ENCODE measurements at places on chromosomes 3 and 15. TPM values are rescaled to one million over a fixed set of nuclear protein-coding genes. Genes with fewer than 3 reads are reported as not detected.

DNA sequence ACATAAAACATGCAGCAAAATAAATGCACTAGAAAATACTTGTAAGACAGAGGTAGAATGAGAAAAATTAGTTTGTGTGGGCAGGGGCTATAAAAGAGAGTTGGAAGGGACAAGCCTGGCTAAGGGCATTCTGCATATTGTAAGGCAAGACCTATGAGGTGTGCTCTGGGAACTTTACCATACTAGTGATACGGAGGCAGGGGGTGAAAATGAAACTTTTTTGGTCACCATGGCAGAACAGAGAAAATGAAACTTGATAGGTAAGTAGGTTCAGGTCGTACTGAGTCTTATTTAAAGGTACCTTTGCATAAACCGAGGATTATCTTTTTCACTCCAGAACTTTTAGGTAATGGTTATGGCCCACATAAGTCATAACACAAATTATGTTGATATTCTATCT, 74.7 kb upstream of the ACKR4 start:
- no peak overlapping the region for H3K27ac ChIP-seq
- no peaks in the 10 kb centered on the region for H3K4me1 ChIP-seq
- no peak overlapping the region for H3K4me3 ChIP-seq
- peaks cover 72% of the 10 kb centered on the region for H3K36me3 ChIP-seq

DNA sequence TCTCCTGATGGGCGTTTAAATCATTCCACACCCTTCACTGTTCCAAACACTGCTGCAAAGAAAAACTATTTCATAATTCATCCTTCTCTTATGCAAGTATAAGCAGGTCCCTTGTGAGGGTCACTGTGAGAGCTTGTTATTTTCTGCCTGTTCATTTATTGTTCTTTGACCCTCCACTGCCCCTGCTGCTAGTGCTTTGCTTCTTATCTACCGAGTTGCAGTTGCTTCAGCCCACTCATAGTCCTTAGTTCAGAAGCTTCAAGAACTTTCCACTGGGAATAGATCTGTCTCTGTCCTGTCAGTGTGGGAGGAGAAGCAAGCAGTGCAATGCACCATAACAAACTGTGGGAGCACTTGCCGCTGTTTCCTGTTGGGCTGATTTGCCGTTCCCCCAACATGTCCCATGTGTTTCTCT, 39.8 kb downstream of the RIOX2 start:
- no peaks in the 10 kb centered on the region for H3K27me3 ChIP-seq
- H3K27ac ChIP-seq: no peak overlapping the region
- no peaks in the 10 kb centered on the region for H3K4me1 ChIP-seq
- no peak for DNase-seq
- H3K36me3 ChIP-seq: peaks cover 26% of the 10 kb centered on the region
- H3K4me3 ChIP-seq: no peak overlapping the region

MUC20 gene
- 34.5 TPM for polyA plus RNA-seq

SAXO2 gene
- polyA plus RNA-seq: 2.8 TPM
